ENCODE measurements at places on chromosomes 12 and 14.

- no peak for DNase-seq
Measured at GRCh38 chr14:61558271-61558670, 137.0 kb upstream of the HIF1A start.

GRCh38 chr12:131751335-131751734 lies 40.4 kb downstream of the SFSWAP start:
- DNase-seq: no peak

DNA sequence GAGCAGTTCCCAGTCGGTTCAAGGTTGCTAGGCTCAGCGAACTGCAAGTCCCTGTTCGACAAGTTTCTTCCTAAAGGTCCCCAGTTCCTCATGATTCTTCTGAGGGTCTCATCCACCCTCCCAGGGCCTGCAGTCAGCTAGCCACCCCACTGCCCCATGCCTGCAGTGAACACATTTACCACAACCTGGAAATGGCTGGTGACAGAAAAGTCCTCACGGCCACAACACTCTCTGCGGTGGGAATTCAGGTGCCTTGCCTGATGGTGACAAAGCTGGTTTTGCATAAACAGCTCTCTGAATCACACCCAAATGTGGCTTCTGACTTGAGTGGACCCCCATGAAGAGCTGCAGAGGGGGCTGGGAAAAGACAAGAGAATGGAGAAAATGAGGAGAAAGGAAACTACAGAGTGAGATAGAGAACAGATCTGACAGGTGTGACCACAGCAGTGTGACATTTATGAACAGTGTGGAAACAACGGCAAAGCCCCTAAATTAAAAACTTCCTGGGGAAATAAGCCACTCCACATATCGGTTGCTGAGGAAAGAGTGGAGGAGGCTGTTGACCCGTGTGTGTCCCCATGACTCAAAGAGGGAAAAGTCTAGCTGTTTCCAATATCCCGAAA lies 1.3 kb upstream of the CD27 start:
- DNase-seq: no peak

DNA sequence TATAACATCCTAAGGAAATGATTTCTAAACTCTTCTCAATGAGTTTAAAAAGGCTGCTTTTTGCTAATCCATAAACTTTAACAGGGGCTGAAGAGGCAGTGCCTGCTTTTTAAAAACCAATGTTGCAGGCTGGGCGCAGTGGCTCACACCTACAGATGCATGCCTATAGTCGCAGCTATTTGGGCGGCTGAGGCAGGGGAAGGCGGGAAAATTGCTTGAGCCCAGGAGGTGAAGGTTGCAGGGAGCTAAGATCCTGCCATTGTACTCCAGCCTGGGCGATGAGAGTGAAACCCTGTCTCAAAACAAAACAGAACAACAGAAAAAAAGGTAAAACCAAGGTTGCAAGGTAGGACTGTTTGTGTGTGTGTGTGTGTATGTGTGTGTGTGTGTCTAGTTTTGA lies 531.2 kb downstream of the DIO2 start:
- DNase-seq: no peak

DNA sequence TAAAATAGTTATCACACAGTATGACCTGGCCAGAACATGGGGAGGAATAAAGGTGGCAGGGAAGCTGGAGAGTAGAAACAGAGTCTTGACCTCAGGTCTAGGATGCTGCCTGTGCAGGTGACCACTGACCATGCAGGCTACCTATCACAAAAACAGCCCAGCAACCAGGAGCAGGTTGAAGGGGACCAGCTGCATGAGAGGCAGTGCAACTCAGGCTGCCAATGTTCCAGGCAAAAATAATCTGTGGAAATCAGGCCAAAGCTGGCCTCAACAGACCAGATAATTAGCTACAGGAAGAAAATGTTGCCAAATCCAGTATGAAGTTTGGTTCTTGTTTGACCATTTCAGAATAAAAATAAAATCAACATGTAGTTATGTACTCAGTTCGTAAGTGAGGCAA lies 72.6 kb downstream of the PDE6H start:
- no peak for DNase-seq

DNA sequence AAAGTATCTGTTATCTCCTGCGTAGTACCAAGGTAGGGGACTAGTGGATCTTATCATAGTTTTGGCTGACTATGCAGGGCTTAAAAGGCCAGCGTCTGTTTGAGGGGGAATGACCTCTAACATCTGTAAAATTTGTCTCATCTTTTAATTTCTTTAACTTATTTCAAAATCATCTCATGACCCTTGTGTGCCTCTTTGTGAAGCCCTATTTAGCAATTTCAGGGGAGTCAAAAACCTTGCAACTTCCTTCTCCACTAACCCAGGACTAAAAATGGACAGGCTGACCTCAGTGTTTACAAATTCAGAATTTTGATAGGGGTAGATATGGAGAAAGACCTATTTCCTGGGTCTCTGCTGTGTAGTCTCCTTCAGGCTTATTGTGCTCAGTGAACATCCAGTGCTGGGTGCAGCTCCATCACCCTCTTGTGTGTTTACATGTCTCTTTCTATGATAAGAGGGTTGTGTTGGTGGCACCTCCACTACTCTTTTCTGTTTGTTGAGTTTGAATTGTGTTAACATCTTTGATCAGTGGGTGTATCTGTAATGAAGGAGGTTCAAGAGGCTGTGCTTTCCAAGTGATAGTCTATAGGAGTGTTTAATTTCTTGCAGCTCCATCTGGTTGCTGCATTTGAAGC lies 14.3 kb downstream of the NECAP1 start:
- DNase-seq: no peak

GRCh38 chr12:131732-132495 lies 65.3 kb downstream of the IQSEC3 start:
- no peak for DNase-seq

DNA sequence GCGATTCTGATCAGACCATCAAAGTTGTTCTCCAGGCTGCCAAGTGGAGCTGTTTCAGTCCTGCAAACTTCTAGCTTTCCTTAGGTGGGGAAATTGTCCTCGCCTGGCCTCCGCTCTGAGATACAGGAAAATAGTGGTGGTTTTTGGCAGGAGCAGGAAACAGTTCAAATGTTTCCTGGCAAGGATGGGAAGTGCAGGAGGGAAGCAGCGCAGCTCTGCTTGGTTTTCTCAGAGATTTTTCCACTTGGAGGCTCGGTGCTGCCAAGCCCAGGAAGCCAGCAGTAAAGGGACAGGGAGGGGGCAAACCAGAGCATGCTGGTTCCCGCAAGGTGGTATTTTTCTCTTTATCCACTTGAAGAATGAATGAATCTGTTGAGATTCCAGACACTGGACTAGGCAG lies 17.0 kb downstream of the TMEM63C start:
- DNase-seq: no peak

DNA sequence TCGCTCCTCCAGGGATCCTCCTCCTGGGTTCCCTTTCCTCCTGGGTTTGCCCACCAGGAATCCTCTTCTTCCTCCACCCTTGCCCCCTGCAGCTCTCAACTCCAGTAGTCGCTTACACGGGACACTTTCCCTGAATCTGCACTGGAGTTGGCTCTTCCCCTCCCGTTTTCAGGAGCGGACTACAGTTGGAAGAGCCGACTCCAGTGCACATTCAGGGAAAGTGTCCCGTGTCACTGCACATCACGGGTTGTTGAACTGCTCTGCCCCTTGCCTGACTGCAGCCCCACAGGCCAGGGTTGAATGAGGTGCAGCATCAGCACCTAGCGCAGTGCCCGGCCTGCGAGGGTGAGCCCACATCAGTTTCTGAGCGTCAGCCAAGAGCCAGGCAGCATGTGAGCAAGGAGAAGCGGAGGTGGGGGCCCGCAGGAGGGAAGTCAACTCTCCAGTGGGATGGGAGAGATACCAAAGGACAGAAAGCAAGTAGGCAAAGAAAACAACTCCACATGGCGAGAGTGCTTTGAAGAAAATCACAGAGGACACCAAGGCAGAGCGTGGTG lies 13.1 kb downstream of the RAPGEF3 start:
- no peak for DNase-seq

GRCh38 chr12:14946861-14947260 lies 8.5 kb upstream of the ERP27 start:
- DNase-seq: no peak

GRCh38 chr12:91379051-91379775 lies 196.6 kb upstream of the DCN start:
- no peak for DNase-seq

GRCh38 chr12:90250766-90251165 lies 542.1 kb upstream of the ATP2B1 start:
- no peak for DNase-seq

DNA sequence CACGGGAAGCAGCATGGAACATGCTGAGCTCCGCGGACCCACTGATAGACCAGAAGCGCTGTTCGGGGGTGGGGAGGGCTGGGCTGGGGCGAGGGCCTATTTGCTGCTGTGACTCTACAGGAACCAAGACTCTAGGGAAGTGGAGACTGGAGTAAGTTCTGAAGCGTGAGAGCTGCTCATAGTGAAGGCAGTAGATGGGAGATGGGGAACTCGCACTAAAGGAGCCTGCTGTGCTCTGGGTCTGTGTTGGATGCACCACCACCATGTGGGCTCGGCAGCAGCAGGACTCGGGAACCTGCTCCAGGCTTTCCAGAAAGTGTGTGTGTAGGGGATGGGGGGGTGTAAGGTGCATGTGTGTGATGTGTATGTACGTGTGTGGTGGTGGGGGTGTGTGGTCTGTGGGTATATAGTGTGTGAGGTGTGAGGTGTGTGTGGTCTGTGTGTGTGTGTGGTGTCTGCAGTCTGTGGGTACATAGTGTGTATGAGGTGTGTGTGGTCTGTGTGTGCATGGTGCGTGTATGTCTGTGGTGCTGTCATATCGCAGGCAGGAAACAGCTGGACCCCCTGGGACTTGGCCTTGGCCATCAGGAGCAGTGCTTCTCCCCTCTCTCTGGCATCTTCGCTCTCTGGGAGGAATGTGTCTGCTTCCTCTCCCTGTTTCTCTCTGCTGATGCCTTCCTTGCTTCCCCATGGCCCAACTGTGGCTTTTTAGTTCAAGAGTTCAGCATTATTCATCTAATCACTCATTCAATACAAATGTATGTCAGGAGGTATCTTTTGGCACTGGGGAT lies 378.9 kb downstream of the FUT8 start:
- DNase-seq: no peak

GRCh38 chr12:65699251-65699650 lies 125.0 kb upstream of the HMGA2 start:
- no peak for DNase-seq

GRCh38 chr12:57719777-57720605 lies 18.6 kb downstream of the AGAP2 start:
- no peak for DNase-seq

DNA sequence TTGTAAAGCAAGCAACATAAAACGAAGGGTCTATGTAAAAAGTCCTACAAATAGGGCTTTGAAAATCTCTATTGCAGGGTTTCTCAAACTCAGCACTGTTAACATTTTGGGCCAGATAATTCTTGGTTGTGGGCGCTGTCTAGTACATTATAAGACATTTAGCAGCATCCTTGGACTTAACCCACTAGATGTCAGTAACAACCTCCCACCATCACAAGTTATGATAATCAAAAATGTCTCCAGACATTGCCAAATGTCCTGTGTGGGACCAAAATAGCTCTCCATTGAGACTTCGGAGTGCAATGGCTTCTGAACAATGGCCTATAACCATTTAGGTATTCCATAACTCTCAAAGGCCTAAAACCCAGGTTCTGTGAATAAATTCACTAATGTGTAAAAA lies 22.9 kb upstream of the DHRS7 start:
- no peak for DNase-seq

GRCh38 chr12:28610401-28611114 lies 420.3 kb downstream of the CCDC91 start:
- DNase-seq: no peak

- no peak for DNase-seq
Measured at GRCh38 chr14:39492267-39492666, 60.0 kb upstream of the FBXO33 start.

GRCh38 chr14:101127224-101127623 lies 223.7 kb upstream of the RTL1 start:
- no peak for DNase-seq

GRCh38 chr12:99700032-99700431 lies 52.5 kb downstream of the GARIN6 start:
- DNase-seq: no peak

DNA sequence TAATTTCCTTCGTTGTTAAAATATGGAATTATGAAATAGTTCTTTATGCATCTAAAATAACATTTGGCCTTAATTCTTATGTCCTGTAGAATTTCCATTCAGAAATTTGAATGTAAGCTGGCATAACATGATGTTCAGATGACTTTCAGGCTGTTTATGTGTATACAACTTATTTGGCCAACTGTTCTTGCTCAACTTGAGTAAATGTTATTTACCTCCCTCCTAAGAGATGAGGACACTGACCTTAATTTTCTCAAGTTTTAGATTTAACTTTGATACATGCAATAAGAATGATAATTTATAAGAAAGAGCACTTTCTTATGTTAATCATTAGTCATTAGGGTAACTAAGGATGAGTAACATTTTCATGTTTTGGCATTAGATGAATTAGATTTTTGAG lies 365.4 kb downstream of the AEBP2 start:
- no peak for DNase-seq

GRCh38 chr14:25097120-25097519 lies 47.2 kb upstream of the STXBP6 start:
- DNase-seq: no peak

DNA sequence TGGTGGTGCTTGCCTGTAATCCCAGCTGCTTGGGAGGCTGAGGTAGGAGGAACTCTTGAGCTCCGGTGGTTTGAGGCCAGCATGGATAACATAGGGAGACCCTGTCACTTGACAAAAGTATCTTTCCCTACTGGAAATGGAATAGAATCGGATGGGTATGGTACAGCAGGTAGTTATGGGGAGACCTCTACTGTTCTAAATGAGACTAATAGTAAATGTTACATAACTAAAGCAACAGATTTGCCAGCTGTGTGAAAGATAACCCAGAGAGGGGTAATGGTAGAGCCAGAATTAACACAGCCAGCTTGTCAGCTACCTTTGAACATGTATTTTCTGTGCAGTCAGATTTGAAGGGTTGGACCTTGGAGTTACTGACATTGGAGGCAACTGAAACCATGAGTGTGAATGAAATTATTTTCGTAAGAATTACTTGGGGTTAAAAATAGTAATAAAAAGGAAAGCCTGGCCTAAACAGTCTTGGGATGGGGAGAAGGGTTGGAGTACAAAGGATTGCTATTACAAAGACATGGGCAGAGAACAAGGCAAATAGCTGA lies 21.7 kb upstream of the NUP107 start:
- no peak for DNase-seq

GRCh38 chr14:59358784-59359183 lies 106.4 kb downstream of the GPR135 start:
- DNase-seq: no peak

DNA sequence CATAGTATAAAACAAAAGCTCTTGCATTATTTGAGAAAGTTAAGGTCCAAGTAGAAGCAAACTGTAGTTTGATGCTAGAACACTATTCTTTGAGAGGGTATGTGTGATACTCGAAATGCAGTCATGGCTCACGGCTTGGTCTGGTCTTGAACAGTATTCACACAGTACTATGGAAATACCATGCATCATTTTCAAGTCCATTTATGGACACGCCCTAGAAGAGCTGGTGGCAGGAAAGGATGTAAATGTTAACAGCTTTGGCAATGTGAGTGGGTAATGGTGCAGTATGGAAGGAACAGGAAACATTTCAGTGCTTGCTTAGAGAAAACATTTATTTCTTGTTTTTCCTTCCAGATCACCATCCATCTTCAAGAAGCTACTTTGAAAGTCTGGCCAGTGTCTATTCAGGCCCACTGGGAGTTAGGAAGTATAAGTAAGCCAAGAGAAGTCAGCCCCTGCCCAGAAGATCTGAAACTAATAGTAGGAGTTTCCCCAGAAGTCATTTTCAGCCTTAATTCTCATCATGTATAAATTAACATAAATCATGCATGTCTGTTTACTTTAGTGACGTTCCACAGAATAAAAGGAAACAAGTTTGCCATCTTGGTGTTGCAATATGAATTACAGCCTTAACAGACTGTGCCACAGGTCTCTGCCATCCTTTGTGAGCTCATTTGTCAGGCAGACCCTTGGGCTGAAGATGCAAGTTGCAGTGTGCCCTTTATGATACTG lies 5.7 kb upstream of the AKAP5 start:
- DNase-seq: no peak

All from NCI-H1105 (cell line).